ENCODE measurements at places on chromosomes 7 and 10. TPM values are rescaled to one million over a fixed set of nuclear protein-coding genes. Genes with fewer than 3 reads are reported as not detected.

The GLI3 gene
- total RNA-seq, result 0.12 TPM

The ECHS1 gene
- 40.2 TPM for total RNA-seq

The CRHR2 gene
- not detected for total RNA-seq

The VIPR2 gene
- total RNA-seq, result not detected

The PTN gene
- total RNA-seq, result not detected

The PRPS1L1 gene
- total RNA-seq, result not detected

The CALHM3 gene
- not detected for total RNA-seq

The MOGAT3 gene
- not detected for total RNA-seq

The CHPF2 gene
- total RNA-seq, result 40.7 TPM

The GBX1 gene
- not detected for total RNA-seq

The NOLC1 gene
- 81.3 TPM for total RNA-seq

The GRM3 gene
- total RNA-seq, result not detected

The KCNIP2 gene
- total RNA-seq, result 3.5 TPM

The FBXL13 gene
- 0.15 TPM for total RNA-seq

The RTKN2 gene
- 8.5 TPM for total RNA-seq

The PLEKHS1 gene
- 0.10 TPM for total RNA-seq

The AOAH gene
- total RNA-seq, result 13.3 TPM

The FRAT1 gene
- 5.8 TPM for total RNA-seq

The PLAU gene
- 0.96 TPM for total RNA-seq

The CTAGE4 gene
- 1.4 TPM for total RNA-seq

The OPN1SW gene
- total RNA-seq, result not detected

The TCAF1 gene
- total RNA-seq, result 14.6 TPM

The RPS24 gene
- 2,086 TPM for total RNA-seq

The ATRNL1 gene
- total RNA-seq, result 0.12 TPM

The CALHM1 gene
- total RNA-seq, result 0.12 TPM

The OR2A25 gene
- total RNA-seq, result not detected

The CALML3 gene
- not detected for total RNA-seq

The OR2A12 gene
- total RNA-seq, result not detected

The GPRIN2 gene
- total RNA-seq, result not detected

The LGI1 gene
- total RNA-seq, result not detected

The ENTPD1 gene
- total RNA-seq, result 0.27 TPM

The CFAP46 gene
- total RNA-seq, result not detected

The SFXN4 gene
- 19.0 TPM for total RNA-seq

The GIMAP7 gene
- 239 TPM for total RNA-seq

The PAOX gene
- 5.0 TPM for total RNA-seq

The WEE2 gene
- not detected for total RNA-seq

The MYPN gene
- total RNA-seq, result not detected

The C10orf105 gene
- 0.52 TPM for total RNA-seq

The ARHGAP22 gene
- not detected for total RNA-seq

The MYO1G gene
- total RNA-seq, result 414 TPM

The CLEC2L gene
- not detected for total RNA-seq

The SEMA3D gene
- not detected for total RNA-seq

The SRRT gene
- 262 TPM for total RNA-seq

The SUFU gene
- total RNA-seq, result 13.4 TPM

The CPXM2 gene
- total RNA-seq, result not detected

The FOXI2 gene
- total RNA-seq, result not detected

The NKX6-2 gene
- not detected for total RNA-seq

The DNAJC12 gene
- 1.9 TPM for total RNA-seq

The EPO gene
- total RNA-seq, result not detected

The PLXDC2 gene
- total RNA-seq, result not detected

The NAT16 gene
- not detected for total RNA-seq

The CTAGE8 gene
- 1.6 TPM for total RNA-seq

The TDRD1 gene
- 0.10 TPM for total RNA-seq

The MYL10 gene
- total RNA-seq, result not detected

The LHPP gene
- 24.2 TPM for total RNA-seq

The SLC35G1 gene
- 4.4 TPM for total RNA-seq

Data from activated CD4-positive, alpha-beta T cell treated with anti-CD3 and anti-CD28 coated beads, Interleukin-2, amount 10 ng/mL, durations not matched to agents 7 days and 5 days (primary cell).